ENCODE measurements at places on chromosomes 1 and 21. TPM values are rescaled to one million over a fixed set of nuclear protein-coding genes. Genes with fewer than 3 reads are reported as not detected.

- no peak for DNase-seq
These were observed 21.5 kb downstream of the DPH5 start for GRCh38 chr1:101004061-101004460.

METTL18 gene
- 7.4 TPM for total RNA-seq

VN1R5 gene
- total RNA-seq: not detected

DNA sequence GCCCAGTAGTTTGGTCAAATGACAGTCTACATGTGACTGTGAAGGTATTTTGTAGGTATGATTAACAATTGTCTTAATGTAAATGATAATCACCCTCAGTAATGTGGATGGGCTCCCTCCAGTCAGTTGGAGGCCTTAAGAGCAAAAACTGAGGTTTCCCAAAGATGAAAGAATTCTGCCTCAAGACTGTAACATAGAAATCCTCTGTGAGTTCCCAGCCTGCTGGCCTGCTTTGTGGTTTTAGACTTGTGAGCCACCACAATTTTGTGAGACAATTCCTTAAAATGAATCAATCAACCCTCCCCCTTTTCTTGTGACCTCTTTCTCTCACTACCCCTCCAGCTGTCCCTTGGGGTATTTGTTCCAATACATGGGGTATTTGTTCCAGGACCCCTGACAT lies 226.4 kb upstream of the DPYD start:
- no peak for DNase-seq

- no peak for DNase-seq
These were observed 48.4 kb downstream of the SLAMF6 start for GRCh38 chr1:160474392-160475242.

GPR52 gene
- 0.34 TPM for total RNA-seq
